Cerebellum (tissue), 4 donors: ENCODE measurements at places on chromosomes 7 and 10. TPM values are rescaled to one million over a fixed set of nuclear protein-coding genes. Genes with fewer than 3 reads are reported as not detected.

- no peak for DNase-seq
Measured at GRCh38 chr10:82850191-82850590, 975.2 kb downstream of the NRG3 start.

DNA sequence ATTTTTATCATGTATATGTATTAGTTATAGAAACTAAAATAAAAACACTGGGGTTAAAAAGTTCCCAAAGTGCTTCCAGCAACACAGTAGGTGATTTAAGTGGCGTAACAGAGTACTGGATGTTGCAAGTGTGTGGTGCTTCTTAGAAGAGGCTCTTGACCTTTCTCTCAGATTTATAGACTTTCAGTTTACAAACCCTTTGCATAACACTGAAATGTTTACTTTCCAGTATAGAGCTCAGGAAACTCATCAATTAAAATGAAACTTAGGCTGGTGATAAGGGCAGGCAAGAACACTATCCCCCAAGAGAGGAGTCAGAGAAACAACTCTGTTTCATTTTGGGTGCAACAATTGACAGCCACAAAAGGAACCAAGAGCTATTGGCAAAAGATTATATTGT is 27.5 kb upstream of the SMC3 start:
- DNase-seq = no peak

DNA sequence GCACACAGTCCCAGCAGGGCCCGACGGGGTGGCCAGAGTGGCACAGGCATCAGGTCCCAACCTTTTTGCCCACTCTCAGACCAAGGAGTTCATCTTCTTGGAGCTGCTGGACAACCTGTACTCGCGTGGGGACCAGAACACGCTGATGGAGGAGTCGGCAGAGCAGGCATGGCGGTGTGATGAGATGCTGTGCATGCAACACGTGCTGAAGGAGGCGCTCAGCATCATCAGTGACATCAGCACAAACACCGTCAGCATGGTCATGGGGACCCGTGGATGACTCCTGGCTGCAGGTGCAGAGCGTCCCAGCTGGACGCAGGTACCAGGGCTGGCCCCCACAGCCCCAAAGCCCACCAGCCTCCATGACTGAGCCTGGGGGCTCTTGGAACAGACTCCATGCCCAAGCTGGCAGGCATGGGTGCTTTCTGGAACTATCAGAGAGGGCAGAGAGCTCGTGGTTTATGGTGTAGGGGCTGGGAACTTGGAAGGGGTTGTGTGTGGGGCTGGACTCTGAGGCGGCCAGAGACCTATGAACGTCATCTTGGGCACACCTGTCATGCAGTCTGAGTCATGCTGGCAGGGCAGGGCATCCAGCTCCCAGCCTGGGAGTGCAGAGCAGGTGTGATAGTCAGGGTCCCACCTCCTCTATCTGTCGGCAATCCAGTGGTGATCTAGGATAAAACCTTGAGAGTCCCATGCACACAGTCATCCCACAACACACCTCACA is 8.2 kb upstream of the MTPAP start:
- DNase-seq = no peak

- no peak for DNase-seq
Measured at GRCh38 chr7:1940402-1940786, 270.3 kb downstream of the ELFN1 start.

The HMX3 gene
- total RNA-seq = not detected

The SH2D4B gene
- total RNA-seq = 0.36 TPM

The RHOBTB1 gene
- total RNA-seq = 26.4 TPM

The TAC1 gene
- total RNA-seq = 15.6 TPM

The RAB11FIP2 gene
- total RNA-seq = 40.0 TPM

The C7orf57 gene
- 2.4 TPM for total RNA-seq

The RBM20 gene
- 0.91 TPM for total RNA-seq

The GBX1 gene
- total RNA-seq = not detected
